ENCODE measurements at places on chromosomes 3 and 15.
A peak's percentile ranks its signal among the peaks of the same experiment; 100 is the strongest.

DNA sequence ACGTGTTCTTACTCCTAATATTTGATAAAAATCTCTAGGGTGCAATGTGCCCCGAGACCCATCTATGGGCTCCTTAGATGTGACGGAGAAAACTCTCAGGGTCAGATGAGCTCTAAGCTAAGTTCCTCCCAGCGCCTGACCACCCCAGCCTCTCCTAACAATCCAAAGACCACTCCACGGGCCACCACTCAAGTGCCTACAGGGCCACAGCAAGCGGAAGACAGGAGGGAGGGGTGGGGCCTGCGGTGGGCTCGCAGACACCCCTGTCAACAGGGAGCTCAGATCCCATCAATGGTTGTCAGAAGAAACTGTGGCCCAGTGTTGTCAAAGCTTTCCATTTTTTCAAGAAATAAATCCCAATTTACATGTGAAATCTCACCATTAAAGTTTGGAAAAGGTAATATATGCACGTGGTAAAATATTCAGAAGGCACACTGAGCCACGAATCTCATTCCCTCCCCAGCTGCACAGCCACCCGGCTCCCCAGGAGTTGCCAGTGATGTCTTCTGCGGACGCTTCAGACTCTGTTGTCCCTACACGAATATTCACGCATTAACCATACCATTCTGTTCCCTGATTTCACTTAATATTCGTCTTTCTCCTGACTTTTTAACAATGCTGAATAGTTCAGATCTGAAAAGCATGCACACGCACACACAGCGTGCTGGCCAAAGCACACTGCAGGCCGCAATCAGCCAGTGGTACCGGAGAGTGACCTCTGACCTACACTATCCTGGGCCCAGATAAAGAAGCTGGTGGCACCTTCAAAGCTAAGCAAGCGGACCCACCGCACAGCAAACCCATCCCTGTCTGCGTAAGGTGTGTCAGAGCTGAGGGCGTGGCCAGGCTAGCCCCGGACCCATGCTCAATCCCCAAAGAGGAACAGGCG lies 19.1 kb downstream of the TNK2 start:
- DNase-seq = no peak

GRCh38 chr3:58386626-58387365 lies 46.8 kb downstream of the PDHB start:
- DNase-seq = peak; percentile 89

GRCh38 chr3:18224426-18224825 lies 200.7 kb downstream of the SATB1 start:
- no peak for DNase-seq

DNA sequence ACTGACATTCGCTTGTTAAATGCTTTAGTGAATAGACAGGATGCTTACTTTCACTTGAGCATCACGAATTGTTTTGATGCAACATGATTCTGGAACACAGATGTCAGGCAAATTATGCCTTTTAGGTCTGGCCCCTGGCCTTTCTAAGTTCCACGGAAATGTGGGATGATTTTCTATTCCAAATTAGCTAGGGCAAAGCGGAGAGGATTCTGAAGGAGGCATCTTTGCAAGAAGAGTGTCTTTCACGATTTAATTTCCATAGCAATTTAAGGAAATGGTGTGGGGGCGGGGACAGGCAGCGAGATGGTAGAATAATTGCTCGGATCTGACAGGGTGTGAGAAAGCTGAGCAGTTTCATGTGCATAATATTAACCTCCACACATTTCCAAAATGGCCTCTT lies 238.5 kb upstream of the KCNMB2 start:
- no peak for DNase-seq

DNA sequence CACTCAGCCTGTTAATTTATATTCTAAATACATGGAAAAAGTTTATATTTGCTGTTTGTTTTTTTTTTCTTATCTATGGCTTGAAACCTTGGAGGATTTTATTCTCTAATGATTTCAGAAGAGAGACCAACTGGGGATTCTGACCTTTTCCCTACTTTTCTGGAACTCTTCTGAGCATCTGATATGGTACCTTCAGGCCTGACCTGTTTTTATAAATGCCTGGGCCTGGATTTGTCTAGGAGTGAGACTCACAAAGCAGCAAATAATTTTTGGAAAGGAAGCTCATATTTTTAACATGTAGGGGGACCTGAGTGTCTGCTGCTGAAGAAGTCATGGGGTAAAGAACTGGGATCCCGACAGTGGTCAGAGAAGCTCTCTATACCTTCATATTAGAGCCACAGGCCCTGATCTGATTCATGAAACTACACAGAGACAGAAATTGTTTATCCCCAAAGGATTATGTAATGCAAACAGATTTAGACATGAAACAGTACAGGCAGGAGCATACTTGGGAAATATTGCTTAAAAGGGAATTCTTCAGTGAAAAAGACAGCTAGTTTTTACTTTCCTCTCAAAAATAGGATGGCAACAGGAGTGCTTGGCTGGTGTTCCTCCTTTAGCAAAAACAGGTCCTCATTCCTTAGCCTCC lies 15.9 kb downstream of the PPM1L start:
- DNase-seq = no peak

DNA sequence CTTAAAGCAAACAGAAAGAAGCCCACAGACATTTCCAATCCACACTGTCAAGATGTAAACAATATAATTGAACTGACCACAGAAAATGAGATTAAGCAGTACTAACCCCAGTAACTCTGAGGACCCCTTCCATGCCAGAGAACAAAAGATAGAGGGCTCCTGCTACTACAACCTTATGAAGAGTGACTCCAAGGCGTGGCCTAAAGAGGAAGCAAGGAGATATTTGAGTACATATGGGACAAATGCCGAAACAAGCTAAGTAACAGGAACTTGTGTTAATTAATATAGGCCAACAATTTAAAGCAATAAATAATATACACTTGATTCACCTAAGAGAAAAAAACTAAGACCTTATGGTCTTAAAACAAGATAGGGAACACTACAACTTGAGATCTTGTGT lies 25.0 kb upstream of the VPS39 start:
- no peak for DNase-seq

DNA sequence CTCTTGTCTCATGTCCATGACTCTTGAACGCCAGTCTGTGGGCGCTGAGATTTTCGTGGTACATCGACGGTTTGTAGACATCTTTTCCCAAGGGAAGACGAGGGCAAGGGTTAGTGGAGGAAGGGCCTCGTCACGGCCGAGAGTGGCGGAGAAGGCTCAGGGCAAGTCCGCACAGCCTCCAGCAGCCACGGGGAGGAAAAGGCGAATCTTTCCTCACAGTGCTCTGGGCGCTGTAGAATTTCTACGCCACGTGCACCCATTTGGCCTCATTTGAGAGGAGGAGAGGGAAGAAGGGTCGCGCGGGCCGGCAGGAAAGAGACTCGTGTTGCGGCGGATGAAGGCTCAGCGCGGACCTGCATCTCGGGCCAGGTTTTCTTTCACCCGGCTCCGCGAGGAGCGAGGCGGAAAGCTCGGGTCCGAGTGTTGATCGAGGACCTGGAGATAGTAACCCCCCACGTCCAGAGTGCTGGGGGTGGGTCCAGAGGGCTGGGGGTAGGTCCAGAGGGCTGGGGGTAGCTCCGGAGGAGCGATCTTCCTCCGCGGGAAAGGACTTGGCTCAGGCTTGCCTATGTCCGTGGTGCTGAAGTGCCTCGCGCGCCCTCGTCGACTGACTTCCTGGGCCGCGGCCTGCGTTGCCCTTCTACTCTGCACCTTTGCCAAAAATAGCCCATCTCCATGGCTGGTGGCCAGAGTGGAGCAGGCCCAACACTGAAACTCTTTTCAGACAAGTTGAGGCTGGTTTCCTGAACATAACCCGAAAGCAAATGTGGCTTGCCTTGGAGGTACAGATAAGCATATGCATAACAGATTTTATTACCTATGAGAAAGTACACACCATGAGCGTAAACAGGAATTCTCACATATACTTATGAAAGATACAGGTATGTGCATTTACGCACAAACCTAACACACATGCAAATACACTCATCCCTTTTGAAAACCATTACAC lies 1.1 kb downstream of the SLC35G2 start:
- DNase-seq = peak; percentile 87

DNA sequence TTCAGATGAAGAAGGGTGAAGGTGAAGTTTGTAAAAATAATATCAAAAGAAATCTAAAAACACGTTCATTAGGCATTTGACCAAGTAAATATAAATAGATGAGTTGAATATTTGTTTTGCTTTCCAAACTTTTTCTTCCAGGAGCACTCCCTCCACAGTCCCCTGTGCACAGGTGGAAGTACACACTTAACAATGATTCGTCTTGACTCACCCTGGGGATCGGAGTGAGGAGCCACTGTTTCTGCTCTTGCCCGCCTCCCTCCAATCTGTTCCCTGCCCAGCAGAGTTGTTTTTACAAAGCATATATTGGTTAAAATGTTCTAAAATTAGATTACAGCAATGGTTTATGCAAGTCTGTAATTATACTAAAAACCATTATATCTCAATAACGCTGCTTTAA lies 175.1 kb downstream of the PTPRG start:
- no peak for DNase-seq

DNA sequence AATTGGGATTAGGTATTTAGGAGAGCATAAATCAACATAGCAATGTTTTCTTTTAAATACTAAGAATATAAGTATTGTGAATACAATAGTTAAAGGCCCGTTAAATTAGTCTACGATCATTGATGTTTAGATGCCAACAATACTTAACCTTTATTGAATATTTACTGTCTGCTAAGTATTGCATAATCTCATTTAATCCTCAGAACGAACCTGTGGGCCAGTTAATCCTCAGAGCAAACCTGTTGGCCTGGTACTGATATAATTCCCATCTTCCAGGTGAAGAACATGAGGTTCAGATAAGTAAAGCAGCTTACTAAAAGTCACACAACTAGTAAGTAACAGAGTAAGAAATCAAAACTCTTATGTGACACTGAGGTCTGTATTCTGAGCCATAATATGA lies 57.4 kb upstream of the ACKR4 start:
- no peak for DNase-seq

GRCh38 chr3:32797776-32798175 lies 20.0 kb upstream of the TRIM71 start:
- peak; percentile 85 for DNase-seq

- no peak for DNase-seq
Measured at GRCh38 chr3:174548841-174549623, 310.1 kb upstream of the NAALADL2 start.

- no peak for DNase-seq
Measured at GRCh38 chr15:39142500-39142899, 438.4 kb upstream of the THBS1 start.

- no peak for DNase-seq
Measured at GRCh38 chr3:156183396-156183795, 63.0 kb downstream of the KCNAB1 start.

GRCh38 chr3:65677486-65678010 lies 361.2 kb downstream of the MAGI1 start:
- DNase-seq = no peak

- no peak for DNase-seq
Measured at GRCh38 chr3:148464246-148464645, 233.5 kb upstream of the AGTR1 start.

- peak; percentile 64 for DNase-seq
Measured at GRCh38 chr15:62209322-62209721, 44.2 kb upstream of the C2CD4B start.

- DNase-seq = peak; percentile 75
Measured at GRCh38 chr3:110814170-110815007, 257.2 kb upstream of the NECTIN3 start.

GRCh38 chr3:44301746-44302145 lies 36.8 kb upstream of the TCAIM start:
- no peak for DNase-seq

DNA sequence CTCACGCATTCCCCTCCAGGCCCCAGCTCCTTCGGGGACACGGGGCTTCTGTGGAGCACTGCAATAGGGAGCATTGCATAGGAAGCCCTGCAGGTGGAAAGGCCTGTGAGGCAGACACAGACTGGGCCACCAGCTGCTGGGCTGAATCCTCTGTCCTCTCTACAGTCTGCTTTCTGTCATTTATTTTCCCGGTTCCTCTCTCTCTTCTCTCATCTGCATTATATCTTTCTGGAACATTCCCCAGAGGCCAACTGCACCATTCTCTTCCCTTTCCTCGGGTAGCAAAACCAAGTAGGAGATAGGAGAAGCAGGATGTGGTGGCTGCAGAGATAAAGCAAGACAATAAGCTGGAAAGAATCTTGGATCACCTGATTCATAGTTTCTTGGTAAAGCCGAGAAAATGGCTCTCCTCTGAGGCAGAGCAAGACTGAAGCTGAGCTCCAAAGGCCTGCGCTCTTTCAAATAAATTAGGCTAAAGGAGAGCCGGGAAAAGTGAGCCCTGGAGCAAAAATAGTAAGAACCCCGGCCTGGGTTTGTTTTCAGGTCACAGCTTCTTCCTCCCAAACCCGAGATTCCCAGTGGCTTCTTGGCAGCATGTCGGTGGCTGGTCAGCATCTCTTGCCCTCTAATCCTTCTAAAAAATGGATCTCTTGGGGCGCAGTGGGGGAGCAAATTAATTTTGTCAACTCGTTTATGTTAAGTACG lies 5.3 kb downstream of the TM4SF4 start:
- no peak for DNase-seq

- no peak for DNase-seq
Measured at GRCh38 chr15:90948506-90948905, 6.2 kb upstream of the RCCD1 start.

DNA sequence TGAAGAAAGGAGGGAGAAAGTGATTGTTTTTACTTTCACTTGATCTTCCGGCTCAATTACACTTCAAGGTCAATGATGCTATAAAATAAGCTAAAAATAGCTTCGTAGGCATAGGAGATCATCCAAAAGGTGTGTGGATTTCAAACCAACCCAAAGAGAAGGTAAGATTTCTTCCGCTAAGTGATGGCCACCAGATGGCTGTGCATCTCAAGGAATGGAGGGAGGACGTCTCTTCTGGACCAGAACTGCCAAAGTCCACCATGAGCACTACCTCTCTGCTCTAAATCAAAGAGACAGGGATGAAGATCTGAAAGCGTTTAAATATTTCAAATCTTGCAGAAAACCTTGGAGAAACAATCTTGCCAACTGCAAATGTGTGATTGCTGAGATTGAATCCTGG lies 199.1 kb upstream of the ZPLD1 start:
- DNase-seq = no peak

- no peak for DNase-seq
Measured at GRCh38 chr3:132380920-132381319, 36.4 kb upstream of the DNAJC13 start.

- DNase-seq = peak; percentile 99
Measured at GRCh38 chr3:49673715-49674496, at the start of gene APEH. TSS of gene APEH (plus strand) at chr3:49674351. CDS start at chr3:49674402, 51 bp downstream.

DNA sequence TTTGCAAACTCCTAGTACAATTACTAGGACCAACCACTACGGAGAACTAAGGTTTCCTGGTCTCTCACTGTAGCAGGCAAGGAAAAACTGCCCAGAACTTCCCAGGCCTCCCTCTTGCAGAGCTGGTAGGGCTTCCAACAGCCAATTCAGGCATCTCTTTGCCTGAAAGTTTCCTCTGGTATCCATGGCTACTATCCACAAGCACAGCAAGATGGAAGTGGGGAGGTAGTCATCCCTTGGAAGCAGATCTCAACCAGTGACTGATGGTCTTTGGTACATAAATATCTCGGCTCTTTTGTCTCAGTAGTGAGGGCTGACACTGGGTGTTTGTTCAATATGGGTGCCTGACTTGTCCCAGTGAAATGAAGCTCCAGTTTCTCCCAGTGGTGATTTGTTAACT lies 201.3 kb upstream of the MRPL3 start:
- peak; percentile 63 for DNase-seq

- no peak for DNase-seq
Measured at GRCh38 chr3:63467392-63467791, 185.1 kb upstream of the SNTN start.

GRCh38 chr15:98438326-98438725 lies 210.0 kb upstream of the IGF1R start:
- DNase-seq = peak; percentile 39

Measured in islet precursor cell (in vitro differentiated cells).